ENCODE measurements at places on chromosomes 6 and 20.

DNA sequence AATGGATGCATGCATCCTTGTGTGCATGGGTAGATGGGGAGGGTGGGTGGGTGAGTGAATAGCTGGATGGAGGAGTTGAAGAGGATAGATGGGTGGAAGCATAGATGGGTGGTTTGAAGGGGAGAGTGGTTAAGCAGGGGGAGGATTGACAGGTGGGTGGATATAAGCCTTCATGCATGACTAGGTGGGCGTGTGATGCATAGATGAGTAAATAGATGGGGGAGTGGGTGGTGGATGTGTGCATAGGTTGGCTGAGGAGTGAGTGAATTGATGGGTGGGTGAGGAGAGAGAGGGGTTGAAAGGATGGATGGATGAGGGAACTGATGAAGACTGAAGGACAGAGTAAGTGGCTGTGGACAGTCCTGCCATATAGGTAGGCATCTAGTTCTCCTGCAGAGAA is 4.5 kb downstream of the COL11A2 start:
- DNase-seq: no peak

DNA sequence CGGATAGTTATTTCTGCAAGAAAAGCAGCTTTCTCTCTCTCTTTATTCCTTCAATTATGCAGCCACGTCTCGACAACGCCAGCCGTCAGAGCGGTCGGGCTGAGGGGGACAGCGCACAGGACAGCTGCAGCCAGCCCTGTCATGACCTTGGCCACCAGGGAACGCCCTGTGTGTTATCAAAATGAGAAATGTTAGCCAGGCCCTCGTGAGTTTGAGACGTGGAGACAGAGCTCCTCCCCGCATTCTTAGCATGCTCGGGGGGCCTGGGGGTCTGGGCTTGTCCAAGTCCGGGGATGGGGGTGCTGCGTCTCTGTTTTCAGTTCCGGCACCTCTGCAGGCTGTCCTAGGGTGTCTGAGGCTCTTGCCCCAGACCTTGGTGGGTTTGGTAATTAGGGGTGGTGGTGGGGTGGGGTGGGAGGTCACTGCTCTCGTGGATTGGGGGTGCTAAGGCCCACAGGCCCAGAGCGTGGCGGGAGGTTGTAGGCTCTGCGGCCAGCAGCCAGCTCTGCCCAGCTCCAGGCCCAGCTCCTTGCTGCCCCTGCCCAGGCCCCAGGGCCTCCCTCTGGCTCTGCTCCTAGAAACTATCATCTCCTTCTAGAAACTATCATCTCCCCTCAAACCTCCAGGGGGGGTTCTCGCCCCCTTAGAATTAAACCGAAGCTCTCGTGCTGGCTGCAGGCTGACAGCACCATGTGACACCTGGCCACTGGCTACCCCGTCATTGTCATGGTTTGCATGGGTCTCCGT is 54.3 kb upstream of the GATA5 start:
- peak; percentile 14 for DNase-seq

DNA sequence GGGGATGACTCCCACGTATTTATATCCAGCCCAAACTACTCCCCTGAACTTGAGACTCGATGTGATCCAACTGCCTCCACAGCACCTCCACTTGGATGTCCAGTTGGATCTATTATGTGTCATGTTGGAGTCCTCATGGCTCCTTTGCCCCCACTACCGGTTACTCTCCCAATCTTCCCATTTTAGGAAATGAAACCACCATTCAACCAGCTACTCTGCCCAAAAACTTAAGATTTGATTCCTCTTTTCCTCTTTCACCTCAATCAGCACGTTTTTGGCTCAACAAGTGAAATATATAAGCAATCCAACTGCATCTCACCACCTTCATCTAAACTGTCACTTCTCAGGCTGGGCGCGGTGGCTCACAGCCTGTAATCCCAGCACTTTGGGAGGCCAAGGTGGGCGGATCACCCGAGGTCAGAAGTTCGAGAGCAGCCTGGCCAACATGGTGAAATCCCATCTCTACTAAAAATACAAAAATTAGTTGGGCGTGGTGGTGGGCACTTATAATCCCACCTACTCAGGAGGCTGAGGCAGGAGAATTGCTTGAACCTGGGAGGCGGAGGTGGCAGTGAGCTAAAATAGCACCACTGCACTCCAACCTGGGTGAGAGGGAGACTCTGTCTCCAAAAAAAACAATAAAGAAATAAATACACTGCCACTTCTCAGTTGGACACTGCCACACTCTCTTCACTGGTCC is 3.4 kb downstream of the AHCY start:
- no peak for DNase-seq

DNA sequence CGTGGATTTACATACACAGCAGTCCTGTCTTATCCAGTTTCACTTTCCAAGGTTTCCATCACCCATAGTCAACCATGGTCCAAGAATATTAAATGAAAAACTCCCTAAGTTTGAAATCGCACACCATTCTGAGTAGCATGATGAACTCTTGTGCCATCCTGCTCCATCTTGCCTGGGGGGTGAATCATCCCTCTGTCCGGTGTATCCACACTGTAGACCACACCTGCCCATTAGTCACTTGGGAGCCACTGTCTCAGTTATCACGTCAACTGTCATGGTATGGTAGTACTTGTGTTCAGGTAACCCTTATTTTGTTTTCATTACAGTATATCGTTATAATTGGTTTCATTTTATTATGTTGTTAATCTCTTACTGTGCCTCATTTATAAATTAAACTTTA is 38.5 kb downstream of the PTGIS start:
- no peak for DNase-seq

- DNase-seq: no peak
These were observed 11.0 kb upstream of the ADGRF5 start for GRCh38 chr6:46932526-46933319.

DNA sequence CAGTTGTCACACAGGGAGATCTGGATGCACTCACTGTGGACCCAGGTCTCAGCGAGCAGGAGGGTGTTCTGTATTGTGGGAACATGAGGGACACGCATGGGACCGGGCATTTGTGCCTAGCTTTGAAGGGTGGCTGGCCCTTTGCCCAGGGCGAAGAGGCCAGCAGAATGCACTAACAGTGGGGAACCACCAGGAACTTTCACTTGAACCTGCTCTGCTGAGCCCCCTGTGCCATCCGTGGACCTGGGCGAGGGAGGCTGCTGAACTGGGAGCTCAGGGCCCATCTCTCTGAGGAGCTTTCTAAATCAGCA is 1.2 kb upstream of the ULBP2 start:
- DNase-seq: no peak

- DNase-seq: no peak
These were observed 19.9 kb downstream of the ATXN1 start for GRCh38 chr6:16741112-16742016.
